ENCODE measurements at places on chromosomes 7 and 10.
A peak's percentile ranks its signal among the peaks of the same experiment; 100 is the strongest.

DNA sequence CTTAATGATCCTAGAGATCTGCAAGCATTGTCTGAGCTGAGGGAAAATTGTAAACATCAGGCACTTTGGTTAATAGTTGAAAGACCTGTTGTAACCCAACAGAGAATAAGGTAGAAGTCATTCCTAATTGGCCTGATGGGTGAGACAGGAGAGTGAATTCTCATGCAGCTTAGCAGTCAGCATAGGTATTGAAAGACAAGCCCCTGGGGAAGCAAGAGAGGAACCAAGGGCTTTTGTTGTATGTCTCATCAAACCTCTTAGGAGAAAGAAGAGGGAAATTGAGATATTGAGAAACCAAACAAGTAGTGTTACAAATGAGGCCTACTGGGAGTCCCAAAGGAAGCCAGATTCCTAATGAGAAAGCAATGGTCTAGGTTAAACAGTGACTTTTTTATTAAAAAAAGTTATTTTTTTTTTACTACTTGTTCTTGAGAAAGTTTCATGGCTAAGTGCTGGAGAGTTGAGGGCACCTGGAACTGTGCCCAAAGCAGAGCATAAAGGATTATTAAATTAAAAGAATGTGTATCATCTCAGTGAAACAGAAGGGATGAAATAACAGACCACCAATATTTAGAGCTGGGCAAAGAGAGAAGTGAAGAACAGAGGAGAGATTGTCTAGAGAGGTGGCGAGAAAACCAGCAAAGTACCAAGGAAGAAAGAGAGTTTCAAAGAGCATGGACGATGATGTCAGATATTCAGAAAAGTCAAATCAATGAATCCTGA is 168.9 kb downstream of the CDK14 start:
- DNase-seq, result no peak

GRCh38 chr7:43666938-43667337 is 62.4 kb downstream of the COA1 start:
- no peak for DNase-seq

GRCh38 chr7:85095806-85096205 is 91.0 kb downstream of the SEMA3D start:
- no peak for DNase-seq

- no peak for DNase-seq
Measured at GRCh38 chr7:147472556-147472955, 1118.0 kb upstream of the C7orf33 start.

DNA sequence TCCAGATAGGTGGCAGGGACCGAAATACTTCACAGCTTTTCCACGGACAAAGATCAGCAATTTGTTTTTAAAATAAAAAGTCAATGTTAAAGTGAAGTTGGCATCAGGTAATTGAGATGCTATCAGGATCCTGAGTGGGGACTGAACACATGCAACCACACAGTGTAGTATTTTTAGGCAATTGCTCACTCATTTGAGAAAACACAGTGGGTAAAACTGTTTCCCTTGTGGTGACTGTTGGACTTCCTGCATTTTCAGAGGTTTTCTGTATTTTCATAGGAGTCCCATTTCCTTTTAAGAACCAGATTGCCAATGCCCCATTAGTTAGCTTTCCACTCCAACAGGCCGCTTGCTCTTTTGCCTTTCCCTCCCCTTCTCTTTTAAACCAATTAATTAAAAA is 159.5 kb upstream of the ZNF32 start:
- DNase-seq, result no peak

DNA sequence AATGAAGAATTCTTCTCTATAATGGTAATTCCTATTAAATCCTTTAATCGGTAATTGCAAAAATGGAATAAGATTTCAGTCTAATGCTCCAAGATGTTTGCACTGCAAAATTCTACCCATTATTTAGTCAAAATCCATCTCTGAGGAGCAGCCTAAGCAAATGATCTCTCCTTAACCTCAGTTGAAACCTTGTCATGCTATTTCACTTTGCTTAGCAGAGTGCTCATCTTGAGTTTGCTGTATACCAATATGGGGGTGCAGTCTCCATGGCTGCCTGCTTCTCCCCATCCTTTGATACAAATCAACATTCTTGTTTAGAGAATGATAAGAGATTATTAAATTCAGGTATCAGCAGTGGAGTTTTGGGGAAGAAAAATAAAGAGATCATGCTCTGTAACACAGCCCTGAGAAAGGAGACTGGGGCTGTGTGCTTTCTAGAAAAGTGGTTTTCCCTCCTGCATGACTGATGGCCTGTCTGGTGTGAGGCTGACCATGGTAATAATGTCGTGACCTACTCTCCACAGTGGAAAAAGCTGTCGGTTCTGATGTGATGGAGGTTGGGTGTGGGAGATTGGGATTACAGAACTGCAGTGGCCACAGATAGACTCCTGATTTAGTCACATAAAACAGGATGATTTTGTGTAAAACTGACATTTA is 982.1 kb downstream of the NRG3 start:
- DNase-seq, result no peak

GRCh38 chr7:39451901-39452300 is 114.3 kb upstream of the YAE1 start:
- DNase-seq, result no peak

GRCh38 chr7:44486693-44487092 is 3.8 kb downstream of the NUDCD3 start:
- no peak for DNase-seq

DNA sequence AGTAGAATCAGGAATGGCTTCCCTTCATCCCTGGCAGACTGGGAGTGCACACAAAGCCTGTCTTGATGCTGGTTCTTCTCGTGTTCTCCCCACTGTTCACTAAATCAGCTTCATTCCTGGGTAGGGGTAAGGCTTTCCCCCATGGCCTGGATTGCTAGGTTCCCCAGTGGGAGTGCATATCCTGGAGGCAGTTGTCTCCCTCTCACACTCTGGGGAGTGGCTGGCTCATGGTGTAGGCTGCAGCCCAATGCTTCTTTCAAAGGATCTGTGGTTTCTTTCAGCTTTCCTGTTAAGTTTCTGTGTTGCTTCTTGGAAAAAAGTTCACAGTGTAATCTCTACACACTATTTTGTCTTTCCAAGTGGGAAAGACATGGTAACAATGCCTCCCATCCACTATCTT is 32.6 kb upstream of the ARMC3 start:
- no peak for DNase-seq

GRCh38 chr7:103821092-103821491 is 168.4 kb downstream of the RELN start:
- no peak for DNase-seq

DNA sequence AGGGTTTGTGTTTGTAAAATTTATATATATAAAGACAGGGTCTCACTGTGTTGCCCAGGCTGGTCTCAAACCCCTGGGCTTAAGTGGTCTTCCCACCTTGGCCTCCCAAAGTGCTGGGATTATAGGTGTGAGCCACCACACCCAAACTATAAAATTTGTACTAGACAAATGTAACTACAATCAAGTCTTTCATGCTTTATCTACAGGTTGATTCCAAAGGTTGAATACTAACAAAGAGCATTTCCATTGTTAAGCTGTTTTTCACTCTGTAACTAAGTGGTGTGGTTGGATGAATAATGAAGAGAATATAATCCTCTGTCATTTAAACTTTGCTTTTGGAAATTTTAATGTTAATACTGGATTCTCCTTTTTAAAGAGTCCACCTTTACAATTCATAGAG is 22.5 kb downstream of the WDR37 start:
- DNase-seq, result no peak

DNA sequence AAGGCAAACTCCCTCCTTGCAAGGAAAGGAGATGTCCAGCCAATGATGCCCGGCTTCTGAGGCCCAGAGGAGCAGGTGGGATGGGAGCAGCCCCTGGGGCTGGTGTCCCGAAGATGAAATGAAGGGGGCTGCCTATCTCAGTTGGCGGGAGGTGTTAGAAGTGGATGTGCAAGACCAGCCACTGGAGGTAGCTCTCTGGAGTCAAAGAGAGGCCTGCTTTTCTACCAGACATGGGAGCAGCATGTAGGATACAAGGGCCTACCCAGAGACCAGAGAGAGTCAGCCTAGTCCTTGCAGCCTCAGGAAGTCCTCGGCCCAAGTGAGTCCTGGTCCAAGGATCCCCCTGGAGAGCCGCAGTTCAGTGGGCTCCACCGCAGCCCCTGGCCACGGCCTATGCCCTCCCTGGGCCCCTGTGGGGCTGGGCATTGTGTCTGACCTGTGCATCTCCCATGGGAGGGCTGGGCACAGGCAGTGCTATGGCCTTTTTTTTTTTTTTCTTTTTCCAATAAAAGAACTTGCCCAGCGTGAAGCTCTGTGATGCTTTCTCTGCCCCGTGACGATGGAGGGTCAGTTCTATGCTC is 17.7 kb downstream of the GOLGA7B start:
- no peak for DNase-seq

DNA sequence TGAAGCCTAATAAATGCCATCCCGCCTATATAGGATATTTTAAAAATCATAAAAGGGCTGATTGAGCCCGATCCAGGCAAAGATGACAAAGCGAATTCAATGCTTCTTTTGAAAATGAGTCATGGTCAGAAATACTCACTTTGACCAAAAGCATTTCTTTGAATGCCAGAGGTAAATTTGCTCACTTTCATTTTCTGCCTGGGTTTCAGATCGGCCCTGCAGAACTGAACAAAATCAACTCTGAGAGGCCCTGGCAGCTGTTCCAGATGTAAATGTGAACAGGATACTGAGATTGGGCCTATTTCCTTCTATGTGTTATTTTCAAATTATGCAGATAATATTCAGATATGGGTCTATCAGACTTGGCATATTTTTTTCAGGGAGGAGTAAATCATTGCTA is 114.8 kb upstream of the ARID5B start:
- no peak for DNase-seq

- no peak for DNase-seq
Measured at GRCh38 chr10:14451341-14451740, 120.6 kb upstream of the FRMD4A start.

GRCh38 chr10:35641676-35642034 is 441 bp downstream of the FZD8 start:
- peak; percentile 30 for DNase-seq

DNA sequence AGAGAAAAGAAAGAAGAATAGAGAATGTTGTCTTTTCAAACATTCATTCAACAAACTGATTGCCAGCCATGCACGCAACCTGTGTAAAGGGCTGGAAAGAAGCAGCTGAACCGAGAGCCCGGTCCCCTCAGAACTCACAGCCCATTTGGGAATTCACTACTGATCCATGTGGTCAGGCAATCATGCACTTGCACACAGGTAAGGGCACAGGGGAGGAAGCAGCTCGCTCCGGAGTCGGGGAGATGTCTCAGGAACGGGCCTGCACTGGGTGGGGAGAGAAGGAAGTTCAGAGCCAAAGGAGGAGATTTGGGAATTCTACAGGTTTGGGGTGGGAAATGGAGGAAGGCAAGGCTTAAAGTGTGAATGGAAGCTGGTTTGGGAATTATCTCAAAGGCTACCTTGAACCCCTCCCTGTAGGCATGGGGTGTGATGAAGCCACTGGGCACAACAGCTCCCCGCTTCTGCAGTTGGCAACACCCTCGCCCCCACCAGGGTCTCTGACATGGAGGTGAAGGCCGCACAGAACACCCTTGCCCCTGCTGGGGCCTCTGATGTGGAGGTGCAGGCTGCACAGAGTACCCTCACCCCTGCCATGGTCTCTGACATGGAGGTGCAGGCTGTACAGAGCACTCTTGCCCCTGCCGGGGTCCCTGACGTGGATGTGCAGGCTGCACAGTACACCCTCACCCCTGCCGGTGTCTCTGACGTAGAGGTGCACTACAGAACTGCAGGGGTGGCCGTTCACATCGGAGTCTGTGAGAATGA is 194.4 kb upstream of the RNF32 start:
- no peak for DNase-seq

- no peak for DNase-seq
Measured at GRCh38 chr10:114902151-114902550, 35.8 kb upstream of the TRUB1 start.

DNA sequence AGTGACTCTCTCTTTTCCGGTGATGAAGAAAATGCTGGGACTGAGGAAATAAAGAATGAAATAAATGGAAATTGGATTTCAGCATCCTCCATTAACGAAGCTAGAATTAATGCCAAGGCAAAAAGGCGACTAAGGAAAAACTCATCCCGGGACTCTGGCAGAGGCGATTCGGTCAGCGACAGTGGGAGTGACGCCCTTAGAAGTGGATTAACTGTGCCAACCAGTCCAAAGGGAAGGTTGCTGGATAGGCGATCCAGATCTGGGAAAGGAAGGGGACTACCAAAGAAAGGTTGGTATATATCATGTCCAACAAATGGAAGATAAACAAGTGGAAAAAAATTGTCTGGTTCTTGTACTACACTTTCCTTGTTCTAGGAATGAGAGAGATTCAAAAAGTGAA is 9.5 kb downstream of the PDCD4 start:
- no peak for DNase-seq

DNA sequence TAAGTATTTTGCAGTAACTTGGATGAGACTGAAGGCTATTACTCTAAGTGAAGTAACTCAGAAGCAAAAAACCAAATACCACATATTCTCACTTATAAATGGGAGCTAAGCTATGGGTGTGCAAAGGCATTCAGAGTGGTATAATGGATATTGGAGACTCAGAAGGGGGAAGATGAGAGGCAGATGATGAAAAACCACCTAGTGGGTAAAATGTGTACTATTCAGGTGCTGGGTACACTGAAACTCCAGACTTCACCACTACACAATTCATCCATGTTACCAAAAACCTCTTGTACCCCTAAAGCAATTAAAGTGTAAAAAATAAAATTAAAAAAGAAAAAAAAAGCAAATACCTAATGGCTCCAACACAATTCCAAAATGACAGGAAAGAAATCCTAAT is 351.7 kb downstream of the NXPH1 start:
- DNase-seq, result no peak

- no peak for DNase-seq
Measured at GRCh38 chr10:77544617-77545016, 93.0 kb downstream of the KCNMA1 start.

DNA sequence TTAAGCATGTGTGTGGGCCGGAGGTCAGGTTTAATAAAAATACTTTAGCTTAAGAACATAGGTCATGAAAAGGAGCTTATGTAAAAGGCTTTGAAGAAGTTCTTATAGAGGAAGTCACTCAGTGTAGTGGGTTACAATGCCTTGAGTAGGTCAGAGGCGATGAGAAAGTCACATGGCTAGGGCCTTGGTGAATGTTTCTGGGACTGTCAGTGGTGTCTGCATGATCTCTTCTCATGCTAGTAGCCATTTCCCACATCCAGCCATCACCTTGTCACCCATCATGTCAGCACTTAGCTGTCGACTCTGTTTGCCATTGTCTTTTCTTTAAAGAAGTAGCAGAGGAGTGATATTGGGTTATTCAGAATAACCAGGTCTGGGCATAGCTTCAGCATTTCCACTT is 236.6 kb downstream of the CDK14 start:
- no peak for DNase-seq

GRCh38 chr7:116399819-116400218 is 99.7 kb upstream of the CAV2 start:
- DNase-seq, result no peak

- DNase-seq, result no peak
Measured at GRCh38 chr10:122850705-122851640, 5.3 kb upstream of the CUZD1 start.

All from activated naive CD4-positive, alpha-beta T cell treated with anti-CD3 and anti-CD28 coated beads, Interleukin-2, amount 50 U/mL, for 72 hours (primary cell).